T-helper 17 cell (primary cell): ENCODE measurements at places on chromosomes 5 and 9.

- no peak for DNase-seq
Observed at GRCh38 chr9:87685441-87685840, 40.5 kb upstream of the CTSL start.

DNA sequence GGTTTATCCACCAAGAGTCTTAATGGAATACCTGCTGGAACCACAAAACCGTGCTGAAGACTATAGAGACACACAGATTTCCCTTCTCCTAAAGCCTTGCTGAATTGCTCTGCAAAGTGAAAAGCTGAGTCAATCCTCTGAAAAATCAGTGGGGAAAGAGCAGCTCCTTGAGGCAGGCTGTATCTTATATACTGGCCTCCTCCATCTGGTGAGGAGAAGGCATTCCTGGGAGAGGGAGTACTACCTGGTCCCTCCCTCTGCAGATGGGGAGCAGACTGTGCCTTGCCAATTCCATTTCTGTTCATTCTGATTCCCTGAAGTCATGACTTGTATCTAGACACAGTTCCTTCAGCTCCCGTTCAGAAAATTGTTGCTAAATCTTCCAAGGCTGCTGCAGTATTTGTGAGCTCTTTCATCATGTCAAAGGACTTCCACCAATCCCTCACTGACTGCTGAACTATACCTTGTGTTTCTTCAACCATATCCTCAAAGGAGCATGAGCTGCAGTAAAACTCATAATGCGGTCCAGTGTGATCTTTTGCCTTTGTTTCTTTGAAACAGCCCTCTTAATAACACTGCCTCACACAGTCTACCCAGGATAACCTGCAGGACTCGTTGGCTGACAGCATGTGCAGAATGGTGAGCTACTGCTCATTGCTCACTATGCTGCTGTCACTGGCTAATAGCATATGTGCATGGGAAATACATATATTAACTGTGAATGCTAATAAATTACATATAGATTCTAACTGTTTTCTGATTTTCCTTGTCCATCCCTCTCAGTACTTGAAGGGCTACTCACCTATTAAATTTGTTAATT is 84.5 kb downstream of the FOXD1 start:
- no peak for DNase-seq

DNA sequence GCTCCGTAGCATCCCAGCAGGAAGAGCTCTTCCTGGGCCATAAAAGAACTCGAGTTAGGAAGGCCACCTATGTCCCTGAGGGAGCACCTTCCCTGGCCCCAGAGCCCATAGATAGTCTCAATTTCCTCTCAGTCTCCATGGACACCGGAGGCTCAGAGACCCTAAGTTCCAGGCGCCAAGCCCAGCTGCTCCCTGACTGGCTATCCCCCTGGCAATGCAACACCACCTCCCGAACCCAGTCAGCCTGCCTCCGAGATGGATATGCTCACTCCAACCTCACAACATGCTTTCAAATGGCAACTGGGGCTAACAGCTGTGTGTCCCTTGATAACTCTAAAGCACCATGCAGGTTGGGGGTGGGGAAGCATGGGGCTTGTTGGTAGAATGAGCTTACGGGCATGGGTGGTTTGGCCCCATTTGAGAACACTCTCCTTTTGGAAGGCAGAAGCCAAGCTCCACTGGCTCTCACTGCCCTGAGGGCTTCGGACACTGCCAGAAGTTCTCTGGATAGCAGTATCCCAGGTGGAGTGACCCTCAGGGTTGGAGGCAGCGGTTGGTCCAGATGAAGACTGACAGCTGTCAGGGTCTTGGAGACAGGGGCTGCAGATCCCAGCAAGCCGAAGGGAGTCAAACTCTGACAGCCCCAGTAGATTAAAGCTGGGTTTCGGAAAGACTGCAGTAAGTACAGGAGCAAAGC is 165.3 kb downstream of the PAX5 start:
- no peak for DNase-seq

GRCh38 chr5:19169426-19169825 is 818.6 kb downstream of the CDH18 start:
- no peak for DNase-seq

- DNase-seq, result no peak
Observed at GRCh38 chr9:69975681-69976080, 68.0 kb upstream of the MAMDC2 start.

DNA sequence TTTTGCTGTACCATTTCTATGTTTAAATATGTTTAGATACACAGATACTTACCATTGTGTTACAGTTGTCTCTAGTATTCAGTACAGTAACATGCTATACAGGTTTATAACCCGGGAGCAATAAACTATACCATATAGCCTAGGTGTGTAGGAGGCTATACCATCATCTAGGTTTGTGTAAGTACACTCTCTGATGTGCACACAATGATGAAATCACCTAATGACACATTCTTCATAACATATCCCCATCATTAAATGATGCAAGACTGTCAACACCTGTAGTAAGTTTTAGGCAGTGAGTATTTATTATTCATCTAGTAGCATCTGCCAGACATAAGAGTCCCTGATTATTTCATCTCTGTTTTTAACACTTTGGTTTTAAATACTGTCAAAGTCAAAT is 7.3 kb upstream of the DHFR start:
- no peak for DNase-seq

GRCh38 chr9:104836235-104836634 is 72.3 kb downstream of the NIPSNAP3B start:
- DNase-seq, result no peak

DNA sequence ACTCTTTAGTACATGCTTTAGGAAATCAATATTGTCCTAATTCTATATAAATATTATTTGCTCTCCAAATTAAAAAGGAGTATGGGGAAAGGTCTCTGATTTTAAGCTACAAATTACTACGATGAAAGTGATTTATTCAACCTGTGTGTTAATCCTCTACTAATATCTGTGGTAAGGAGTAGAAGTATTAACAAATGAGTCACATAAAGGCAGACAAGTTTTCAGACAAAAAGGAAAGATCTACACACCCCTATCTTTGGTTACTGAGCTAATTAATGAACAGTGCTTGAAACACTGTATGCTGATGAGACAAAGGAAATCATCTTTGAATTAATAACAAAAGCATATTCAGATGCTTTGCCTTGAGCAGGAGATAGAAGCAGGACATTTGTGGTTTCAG is 15.9 kb downstream of the LOX start:
- DNase-seq, result no peak

DNA sequence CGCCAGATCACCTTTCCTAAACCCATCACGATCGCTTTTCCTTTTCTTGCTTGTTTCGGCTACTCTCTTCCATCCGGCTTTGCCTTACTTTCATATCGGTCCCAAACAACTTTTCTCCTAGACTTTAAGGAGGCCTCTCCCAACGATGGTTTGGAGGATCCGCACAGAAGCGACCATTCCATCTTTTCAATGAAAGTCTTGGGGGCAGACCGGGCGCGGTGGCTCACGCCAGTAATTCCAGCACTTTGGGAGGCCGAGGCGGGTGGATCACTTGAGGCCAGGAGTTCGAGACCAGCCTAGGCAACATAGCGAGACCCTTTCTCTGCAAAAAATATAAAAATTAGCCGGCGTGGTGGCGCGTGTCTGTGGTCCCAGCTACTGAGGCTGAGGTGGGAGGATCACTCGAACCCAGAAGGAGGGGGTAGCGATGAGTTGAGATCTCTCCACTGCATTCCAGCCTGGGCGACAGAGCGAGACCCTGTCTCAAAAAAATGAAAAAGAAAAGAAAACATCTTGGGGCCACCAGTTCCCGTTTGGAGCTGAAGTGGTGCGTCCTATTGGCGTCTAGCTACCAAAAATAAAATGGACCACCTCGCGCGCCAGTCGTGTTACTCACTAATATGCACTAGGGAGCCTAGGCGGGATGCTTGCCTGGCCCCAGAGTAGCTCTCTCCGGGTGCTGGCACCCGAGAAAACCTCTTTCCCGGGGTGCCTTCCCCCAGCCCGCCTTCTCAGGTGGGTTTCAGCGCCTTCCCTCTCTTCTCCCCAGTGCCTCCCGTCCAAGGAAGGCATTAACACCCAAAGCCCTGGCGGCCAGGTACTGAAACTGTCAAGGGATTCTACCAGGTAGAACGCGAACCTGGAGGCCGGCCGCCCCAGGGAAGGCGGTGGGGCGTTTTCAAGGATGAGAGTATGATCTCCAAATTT is 800 bp upstream of the AP3B1 start:
- DNase-seq, result peak; percentile 45

- DNase-seq, result no peak
Observed at GRCh38 chr5:56264417-56265025, 31.4 kb upstream of the ANKRD55 start.

GRCh38 chr5:178478370-178478769 is 111.8 kb downstream of the COL23A1 start:
- DNase-seq, result no peak

- DNase-seq, result no peak
Observed at GRCh38 chr5:160685219-160685618, 166.8 kb downstream of the ATP10B start.

GRCh38 chr9:126631254-126631653 is 17.5 kb downstream of the LMX1B start:
- DNase-seq, result no peak

GRCh38 chr9:130531670-130532069 is 47.7 kb upstream of the FUBP3 start:
- no peak for DNase-seq

- no peak for DNase-seq
Observed at GRCh38 chr5:87116825-87117512, 150.7 kb upstream of the RASA1 start.

DNA sequence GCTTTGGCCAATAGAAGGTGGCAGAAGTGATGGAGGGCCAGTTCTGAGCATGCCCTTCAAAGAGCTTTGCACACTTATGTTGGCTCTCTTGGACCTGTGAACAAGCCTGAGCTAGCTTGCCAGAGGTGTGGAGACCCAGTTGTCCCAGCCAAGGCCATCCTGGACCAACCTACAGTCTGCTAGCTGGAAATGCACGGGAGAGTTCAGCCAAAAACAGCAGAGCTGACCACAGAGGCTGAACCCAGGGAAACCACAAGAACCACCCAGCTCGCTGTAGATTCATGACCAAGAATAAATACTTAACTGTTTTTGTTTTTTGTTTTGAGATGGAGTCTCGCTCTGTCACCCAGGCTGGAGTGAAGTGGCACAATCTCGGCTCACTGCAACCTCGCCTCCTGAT is 65.4 kb upstream of the HAND1 start:
- no peak for DNase-seq

- no peak for DNase-seq
Observed at GRCh38 chr5:10619649-10620048, 55.8 kb downstream of the ANKRD33B start.

DNA sequence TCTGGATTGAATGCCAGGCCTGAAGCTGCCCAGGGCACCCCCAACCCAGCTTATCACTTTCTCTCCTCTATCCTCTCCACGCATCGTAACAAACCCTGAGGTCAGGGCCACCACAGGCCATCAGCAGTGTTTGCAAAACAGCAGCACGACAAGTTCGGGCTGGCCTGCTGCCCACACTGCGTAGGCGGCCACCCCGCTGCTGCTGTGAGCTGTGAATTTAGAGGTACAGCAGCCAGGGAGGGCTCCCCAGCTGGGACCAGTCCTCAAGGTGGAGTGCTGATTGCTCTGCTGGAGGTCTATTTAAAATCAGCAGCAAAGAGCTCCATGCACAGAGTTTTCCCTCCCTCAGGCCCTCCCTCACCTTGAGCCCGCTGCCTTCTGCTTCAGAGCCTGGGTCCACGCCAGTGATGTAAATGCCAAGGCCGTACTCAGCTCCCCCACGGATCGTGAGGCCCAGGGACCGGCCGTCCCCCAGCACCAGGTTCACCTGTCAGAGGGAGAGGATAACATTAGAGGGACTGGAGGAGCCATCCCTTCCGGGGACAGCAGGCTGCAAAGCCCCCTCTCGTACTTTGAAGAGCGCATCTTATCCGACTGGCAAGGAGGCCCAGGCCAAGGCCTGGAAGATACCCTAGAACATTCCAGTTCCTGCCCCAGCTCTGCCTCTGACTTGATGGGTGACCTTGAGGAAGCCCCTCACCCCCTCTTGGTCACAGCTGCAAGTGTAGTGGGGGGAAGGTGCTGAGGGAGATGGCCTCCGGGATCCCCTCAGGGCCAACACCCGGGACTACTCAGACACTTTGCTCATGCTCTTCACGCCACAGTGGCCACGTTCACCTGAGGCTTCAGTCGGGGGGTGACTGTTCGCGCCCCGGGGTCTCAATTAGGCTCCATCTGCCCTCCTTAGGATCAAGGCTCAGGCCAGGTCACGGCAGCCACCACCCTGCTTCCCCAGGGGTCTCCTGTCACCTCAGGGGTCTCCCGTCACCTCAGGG is 39.1 kb downstream of the WHRN start:
- no peak for DNase-seq

DNA sequence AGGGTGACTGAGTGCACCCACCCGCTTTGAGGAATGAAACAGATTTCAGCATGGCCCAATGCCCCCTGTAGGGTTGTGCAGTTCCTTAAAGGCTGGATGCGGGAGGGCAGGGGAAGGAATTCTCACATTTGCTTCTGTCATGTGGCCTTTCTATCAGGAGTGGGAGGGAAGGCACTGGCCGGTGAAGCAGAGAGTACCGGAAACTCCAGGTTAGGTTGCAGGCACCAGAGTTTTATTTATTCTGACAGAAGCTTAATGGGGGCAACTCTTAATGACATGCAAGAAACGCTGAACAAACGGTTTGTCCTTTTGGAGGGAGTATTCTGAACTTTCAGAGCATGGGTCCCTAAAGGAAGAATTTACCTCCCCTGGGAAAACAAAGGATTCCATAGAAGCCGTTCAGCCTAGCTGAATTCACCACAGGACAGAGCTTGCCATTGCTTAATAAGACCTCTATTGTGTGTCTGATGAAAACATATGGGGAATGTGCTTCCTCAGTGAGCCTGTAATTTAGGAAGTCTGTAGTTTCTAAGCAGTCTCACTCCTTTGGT is 44.1 kb upstream of the EQTN start:
- DNase-seq, result no peak

- DNase-seq, result no peak
Observed at GRCh38 chr5:158813275-158813674, 286.4 kb downstream of the EBF1 start.

DNA sequence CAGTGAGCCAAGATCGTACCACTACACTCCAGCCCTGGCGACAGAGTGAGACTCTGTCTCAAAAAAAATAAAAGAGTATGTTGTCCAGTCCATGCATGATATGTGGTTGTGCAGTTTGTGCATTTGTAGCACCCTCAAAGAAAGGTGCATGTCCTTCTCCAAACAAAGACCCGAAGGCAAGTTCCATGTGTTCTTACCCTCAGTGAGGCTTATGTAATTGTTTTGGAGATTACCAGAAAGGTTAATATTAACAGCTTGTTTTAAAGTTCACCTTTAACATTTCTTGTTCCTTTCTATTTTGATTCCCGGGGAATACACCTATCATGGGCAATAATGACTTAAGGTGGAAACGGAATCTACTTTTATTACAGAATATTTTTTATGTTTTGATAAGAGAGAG is 22.3 kb downstream of the KIAA1191 start:
- no peak for DNase-seq

DNA sequence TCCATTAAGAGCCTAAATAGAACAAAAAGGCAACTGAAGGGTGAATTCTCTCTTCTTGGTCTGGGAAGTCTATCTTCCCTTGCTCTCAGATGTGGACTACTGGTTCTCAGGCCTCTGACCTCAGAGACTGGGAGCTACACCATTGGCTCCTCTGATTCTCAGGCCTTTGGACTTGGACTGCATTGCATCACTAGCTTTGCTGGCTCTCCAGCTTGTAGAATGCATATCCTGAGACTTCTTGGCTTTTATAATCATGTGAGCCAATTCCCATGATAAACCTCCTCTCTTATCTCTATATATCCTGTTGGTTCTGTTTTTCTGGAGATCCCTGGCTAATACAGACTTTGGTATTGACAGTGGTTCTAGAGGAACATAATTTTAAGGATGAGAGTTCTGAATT is 89.8 kb downstream of the PSAT1 start:
- no peak for DNase-seq

- DNase-seq, result peak; percentile 14
Observed at GRCh38 chr9:33818167-33818846, 1.3 kb downstream of the UBE2R2 start.
